ENCODE measurements at places on chromosomes 3 and 15.

GRCh38 chr3:143207338-143207961 is 87.9 kb downstream of the CHST2 start:
- DNase-seq = no peak

DNA sequence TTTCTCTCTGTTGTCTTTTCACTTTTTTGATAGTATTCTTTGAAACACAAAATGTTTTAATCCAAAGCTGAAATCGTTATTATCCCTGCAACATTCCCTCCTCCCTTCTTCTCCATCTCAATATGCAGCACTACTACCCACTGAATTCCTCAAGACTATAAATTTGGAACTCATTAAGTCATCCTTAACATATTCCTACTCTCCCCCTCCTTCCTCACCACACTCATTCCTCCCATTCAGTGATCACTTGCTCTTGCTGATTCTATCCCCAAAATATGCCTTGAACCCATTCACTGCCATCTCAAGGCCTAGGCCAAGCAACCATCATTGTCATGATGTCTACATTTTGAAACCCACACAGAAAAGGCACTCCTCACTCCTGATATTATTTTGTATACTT is 2.4 kb upstream of the PIK3R4 start:
- DNase-seq = no peak

DNA sequence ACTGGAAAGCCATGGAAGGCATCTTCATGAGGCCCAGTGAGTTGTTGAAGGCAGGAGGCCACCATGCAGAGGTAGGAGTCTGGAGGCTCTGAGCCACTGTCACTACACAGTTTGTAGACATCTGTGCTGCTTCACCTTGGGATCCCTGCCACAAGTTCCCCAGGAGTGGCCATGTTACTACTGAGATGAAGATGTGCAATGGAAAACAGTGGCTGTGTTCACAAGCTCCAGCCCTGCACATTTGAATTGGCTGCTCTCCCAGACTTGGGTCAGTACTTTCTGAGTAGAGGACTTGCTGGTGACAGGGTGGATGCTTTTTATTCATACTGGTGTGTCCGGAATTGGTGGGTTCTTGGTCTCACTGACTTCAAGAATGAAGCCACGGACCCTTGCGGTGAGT is 86.9 kb upstream of the C15orf39 start:
- no peak for DNase-seq

GRCh38 chr3:99012051-99012450 is 110.6 kb upstream of the DCBLD2 start:
- DNase-seq = no peak

DNA sequence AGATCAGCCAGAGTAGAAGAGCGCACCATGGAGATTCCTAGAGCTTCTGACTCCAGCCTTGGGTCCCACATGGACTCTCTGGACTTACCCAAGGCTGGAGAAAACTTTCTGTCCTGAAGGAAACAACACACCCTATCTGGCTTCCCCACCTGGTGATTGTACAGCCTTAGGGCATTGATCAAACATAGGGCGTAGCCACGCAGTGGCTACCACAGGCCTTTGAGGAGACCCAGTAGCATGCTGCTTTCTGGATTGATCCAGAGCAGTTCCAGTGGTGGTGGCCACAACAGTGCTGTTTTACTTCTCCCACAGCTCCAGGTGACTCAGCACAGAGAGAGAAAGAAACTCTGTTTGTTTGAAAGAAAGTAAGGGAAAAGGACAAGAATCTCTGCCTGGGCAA is 23.5 kb downstream of the PYDC2 start:
- no peak for DNase-seq

GRCh38 chr15:25705433-25706115 is 157.6 kb downstream of the ATP10A start:
- no peak for DNase-seq
